ENCODE measurements at places on chromosomes 11 and 22.

DNA sequence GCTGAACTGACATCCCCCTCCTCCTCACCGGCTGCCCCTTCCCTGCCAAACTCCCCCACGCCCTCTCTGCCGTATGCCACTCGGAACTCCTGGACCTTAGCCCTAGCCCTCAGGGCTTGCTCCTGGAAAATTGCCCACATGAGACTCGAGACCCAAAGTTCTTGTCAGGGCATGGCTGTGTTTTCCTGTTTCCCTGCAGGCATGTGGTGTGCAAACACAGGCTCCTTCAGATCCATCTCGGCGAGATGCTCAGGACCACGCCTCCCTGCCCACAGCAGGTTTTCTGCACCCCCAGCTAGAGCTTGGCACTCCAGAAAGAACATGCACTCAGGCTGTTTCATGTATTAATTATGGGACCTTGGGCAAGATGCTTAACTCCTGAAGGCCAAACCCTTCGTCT is 1480.4 kb downstream of the BRD1 start:
- no peak for DNase-seq

GRCh38 chr22:46354176-46354992 is 18.9 kb downstream of the TRMU start:
- DNase-seq, result no peak

DNA sequence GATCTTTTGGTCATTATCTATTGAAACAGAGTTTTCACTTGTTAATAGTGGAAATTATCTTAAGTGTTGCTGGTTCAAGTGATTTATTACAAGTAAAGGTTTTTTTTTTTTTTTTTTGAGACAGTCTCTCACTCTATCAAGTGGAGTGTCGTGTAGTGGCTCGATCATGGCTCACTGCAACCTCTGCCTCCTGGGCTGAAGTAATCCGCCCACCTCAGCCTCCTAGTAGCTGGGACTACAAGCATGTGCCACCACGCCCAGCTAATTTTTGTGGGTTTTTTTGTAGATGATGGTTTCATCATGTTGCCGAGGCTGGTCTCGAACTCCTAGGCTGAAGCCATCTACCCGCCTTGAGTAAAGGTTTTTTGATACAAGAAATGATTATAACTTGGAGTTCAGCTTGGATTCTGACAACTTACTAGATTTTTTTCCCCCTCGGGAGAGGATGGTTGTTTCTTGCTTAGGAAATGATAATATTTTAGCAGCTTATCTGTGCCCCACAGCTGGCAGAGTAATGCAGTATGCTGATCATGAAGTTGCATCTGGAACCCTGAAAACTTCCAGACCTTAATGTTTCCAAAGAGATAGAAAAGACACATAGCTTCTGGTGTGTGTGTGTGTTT is 68.9 kb downstream of the MTMR3 start:
- DNase-seq, result no peak

DNA sequence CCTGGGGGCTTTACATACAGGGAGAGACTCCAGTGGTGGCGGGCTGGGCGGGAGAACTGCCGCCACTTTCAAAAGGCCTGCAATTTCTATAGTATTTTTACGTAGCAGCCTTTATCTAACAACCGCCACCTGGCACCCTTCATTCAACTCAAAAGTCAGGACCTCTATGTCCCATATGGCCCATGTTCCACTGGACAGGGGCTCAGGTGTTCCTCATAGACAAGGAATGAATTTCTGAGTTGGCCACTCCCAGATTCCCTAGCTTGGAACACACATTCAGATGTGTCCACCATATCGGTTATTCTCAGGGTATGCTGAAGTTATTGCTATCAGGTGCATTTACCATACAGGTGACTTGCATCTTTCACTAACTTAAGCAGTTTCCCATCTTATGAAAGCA is 29.9 kb downstream of the RNF169 start:
- DNase-seq, result no peak

DNA sequence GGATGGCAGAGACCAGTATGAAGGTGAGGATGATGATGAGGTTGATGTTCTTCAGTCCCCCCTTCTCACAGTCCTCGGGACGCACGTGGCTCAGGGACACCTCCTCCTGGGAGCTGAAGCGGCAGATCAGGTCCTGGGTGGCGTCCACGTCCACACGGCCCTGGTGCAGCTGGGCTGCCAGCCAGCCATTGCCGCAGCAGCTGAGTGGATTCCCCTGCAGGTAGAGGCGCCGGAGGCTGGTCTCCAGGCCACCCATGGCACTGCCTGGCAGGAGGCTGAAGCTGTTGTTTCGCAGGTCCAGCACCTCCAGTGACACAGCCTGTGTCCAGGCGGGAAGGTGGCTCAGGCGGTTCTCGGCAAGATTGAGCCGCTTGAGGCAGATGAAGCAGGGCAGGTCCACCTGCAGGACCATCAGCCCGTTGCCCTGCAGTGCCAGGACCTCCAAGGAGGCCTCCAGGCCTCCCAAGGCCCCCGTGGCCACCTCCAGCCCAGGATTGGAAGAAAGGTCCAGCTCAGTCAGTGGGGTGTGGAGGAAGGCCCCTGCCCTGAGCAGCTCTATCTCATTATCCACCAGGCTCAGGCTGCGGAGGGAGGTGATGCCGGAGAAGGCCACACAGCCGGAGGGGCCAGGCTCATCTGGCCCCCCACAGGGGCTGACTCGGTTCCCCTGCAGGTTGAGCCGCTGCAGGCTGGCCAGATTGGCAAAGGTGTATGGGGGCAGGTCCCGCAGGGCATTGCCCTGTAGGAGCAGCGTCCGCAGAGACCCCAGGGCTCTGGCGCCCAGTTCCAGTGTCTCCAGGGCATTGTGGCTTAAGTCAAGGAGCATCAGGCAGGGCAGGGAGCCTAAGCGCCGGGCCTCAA is 10.6 kb downstream of the LRRC32 start:
- no peak for DNase-seq

DNA sequence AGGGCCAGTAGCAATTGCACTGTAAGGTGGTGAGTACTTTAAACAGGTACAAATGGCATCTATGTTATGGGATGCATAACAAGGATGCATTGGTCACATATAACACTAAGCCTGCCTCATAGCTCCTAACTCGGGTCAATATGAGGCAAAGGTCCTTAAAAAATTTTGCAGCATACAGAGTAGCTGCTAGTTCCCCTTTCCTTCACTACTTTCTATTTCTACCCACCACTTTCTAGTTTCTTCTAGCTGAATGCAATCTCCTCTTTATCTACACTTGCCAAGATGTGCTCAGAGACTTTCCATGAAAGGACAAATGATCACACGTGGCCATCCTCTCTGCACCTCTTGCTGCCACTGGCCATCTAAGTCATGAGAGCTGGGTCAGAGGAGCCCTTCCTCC is 9.8 kb downstream of the OR51F2 start:
- no peak for DNase-seq

DNA sequence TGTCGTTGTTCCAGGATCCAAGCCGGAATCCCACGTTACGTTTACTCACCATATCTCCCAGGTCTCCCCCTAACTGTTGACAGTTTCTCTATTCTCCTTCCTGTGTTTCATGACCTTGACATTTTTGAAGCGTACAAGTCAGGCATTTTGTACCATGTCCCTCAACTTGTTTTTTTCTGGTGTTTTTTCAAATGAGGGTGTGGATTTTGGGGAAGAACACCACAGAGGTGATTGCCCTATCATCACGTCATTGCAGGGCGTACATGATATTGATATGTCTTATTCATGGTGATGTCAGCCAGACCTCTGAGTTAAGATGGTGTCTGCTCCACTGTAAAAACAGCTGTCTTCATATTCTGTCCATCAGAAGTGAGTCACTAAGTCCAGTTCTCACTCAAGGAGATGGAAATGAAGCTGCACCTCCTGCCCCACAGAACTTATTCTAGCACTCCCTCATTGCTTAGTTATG is 28.3 kb upstream of the SOX10 start:
- DNase-seq, result no peak

GRCh38 chr11:71399341-71399740 is 48.9 kb downstream of the DHCR7 start:
- DNase-seq, result no peak

GRCh38 chr11:64259533-64260067 is 8.3 kb downstream of the PLCB3 start:
- DNase-seq, result no peak

- DNase-seq, result no peak
These were observed 132.6 kb upstream of the HSD17B12 start for GRCh38 chr11:43547889-43548381.

- DNase-seq, result no peak
These were observed 243.2 kb downstream of the CASP12 start for GRCh38 chr11:104655066-104655465.

GRCh38 chr11:68040101-68040956 is 1.5 kb downstream of the TCIRG1 start:
- peak; percentile 56 for DNase-seq

GRCh38 chr11:89502301-89502700 is 11.1 kb upstream of the NOX4 start:
- DNase-seq, result no peak

DNA sequence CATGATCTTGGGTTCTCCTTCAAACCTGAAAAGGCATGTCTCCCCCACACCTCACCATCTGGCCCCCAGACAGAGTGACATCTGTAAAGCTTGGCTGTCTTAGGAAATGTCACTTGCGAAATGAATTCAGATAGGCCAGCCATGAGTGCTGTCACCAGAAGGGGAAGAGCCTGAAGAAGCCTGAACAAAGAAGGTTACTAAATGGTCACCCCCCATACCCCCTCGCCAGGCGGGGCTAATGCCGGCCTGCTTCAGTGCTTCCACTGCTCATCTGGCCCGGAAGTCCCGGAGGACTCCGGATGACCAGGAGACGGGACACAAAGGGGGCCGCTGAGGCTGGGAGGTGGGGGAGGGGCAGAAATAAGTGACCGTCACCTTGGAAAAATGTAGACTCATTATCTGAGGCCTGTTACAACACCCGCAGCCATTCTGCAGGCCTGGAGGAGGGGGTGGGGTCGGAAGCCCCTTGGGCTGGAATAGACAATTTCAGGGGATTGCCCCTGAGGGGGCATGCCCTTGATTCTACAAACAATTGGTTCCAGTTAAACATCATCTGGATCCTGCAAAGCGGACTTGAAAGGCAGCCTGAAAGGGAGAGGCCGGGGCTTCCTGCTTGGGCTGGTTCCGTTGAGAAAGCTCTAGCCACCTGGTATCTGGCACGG is 43.2 kb downstream of the NAT10 start:
- no peak for DNase-seq
